IMR-90 (cell line): ENCODE measurements at places on chromosomes 1 and 21.

DNA sequence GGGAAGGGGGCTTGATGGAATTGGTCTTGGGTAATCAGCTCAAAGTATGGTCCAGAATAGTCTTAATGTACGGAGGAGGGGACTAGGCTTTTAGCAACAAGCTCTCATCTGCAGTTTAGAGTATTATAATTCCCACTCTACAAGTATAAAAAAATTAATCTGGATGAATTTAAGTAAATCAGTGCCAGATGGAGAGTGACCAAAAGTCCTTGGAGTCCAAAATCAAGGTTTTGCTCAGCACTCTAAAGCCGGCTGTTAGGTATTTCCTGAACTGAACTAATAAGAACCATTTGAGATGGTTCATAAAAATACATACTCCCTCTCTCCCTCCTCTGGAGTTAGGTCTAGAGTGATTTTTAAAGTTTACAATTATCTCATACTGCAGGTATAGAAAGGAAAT, 23.7 kb downstream of the GLUL start:
- no peak for DNase-seq

- no peak for DNase-seq
These were observed 427.0 kb upstream of the PBX1 start for GRCh38 chr1:164131949-164132348.

- no peak for DNase-seq
These were observed 53.6 kb downstream of the WARS2 start for GRCh38 chr1:119086830-119087229.

- DNase-seq: no peak
These were observed 97.3 kb upstream of the HMCN1 start for GRCh38 chr1:185636848-185637247.

GRCh38 chr1:167429612-167430011, 88.7 kb downstream of the CD247 start:
- DNase-seq: no peak

GRCh38 chr1:110059133-110059863, 11.2 kb downstream of the ALX3 start:
- DNase-seq: peak; percentile 24

- DNase-seq: peak; percentile 33
These were observed 264.7 kb upstream of the C1orf105 start for GRCh38 chr1:172155766-172156165.

DNA sequence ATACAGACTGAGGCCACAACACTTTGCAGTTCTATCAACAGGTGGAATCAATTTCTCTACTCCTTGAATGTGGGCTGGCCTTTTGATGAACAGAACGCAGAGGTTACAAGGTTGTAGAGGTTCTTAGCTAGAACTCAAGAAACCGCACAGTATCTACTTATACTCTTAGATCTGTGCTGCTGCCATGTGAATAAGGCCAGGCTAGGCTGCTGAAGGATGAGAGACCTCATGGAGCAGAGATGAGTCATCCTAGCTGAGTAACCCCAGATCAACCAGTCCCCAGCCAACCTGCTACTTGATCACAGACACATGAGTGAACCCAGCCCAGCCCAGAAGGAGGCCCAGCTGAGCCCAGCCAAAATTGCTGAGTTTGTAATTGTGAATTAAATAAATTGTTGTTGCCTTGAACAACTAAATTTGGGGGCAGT, 35.3 kb upstream of the BCAR3 start:
- DNase-seq: peak; percentile 53

DNA sequence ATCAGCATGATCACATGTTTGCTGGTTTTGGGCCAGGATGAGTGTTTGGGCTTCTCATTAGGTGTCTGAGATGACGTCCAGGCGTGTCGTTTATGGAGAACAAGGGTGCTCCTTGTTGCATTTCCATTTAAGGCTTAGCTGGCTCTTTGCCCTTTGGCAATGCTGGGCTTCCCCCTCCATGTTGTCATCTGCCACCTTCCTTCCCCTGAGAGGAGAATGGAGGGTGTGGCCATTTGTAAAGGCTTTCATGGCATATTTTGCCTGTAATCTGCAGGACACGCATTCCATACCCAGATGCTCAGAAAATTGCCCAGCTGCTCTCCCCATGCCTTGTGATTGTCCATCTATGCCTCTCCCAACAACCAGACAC, 27.7 kb downstream of the PKP1 start:
- DNase-seq: peak; percentile 13

- DNase-seq: no peak
These were observed 18.5 kb downstream of the OPTC start for GRCh38 chr1:203512517-203512847.

DNA sequence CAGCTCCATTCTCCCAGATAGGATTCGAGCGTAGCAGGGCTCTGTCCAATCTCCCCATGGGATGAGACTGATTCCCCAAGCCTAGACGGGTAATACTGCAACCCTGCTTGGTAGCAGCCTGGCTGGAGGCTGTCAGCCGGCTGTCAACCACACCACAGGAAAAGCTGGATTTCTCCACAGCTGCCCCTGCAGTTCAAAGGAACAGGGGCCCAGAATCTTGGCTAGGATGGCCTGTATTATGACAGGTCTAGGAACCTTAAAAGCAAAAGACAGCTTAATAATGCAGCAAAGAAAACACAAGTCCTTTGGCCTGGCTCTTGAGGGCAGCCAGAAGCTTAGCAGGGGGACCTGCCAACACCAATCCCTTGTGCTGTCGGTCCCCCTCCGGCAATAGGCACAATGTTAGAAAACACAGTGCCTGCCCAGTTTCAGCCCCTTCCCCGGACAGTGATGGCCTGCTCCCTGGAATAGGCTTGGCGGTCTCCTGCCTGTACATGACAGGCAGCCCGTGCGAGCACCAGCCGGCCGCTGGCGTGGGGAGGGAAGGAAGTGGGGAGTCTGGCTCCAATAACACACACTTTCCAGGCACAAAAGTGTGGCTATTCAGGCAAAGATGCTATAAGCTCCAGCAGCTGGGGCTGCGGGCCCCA, 90.5 kb downstream of the TRABD2B start:
- DNase-seq: no peak

DNA sequence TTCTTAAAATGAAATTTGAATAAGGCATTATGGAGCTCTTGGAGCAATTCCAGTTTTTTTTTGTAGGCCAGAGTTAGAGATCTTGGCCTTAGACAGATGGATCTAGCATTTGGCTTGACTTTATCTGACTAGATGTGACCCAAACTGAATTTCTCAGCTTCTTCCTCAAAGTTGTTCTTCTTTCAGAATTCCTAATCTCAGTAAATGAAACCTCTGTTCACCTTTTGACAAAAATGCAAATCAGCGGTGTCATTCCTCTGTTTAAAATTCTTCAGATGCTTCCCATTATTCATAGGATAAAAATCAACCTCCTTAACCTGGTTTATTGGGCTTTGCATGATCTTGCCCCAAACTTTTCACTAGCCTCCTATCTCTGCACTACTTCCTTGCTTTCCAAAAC, 177.6 kb downstream of the RASAL2 start:
- DNase-seq: no peak

- no peak for DNase-seq
These were observed 3.8 kb downstream of the LAMC1 start for GRCh38 chr1:183027031-183027430.

- no peak for DNase-seq
These were observed 17.3 kb downstream of the PDPN start for GRCh38 chr1:13600762-13601453.

DNA sequence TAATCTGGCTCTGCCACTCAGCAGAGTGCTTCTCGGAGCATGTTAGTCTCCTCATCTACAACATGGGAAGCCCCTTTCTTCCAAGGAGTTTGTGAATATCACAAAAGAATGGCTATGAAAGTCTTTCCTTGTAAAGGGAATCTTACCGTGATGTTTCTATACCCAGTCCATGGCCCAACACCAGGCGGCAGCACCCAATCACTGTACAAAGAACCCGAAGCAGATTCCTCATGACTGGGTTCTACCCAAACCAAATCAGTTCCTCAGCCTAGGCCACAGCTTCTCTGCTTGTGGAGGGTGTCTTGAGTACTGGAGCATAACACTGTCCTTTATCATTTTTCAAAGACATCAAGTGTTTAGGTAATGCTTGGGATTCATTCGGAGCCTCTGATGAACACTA, 16.6 kb upstream of the SLFNL1 start:
- no peak for DNase-seq

- DNase-seq: no peak
These were observed 26.3 kb upstream of the BCAR3 start for GRCh38 chr1:93707956-93708355.

GRCh38 chr1:246602194-246602593, 35.9 kb downstream of the CNST start:
- peak; percentile 34 for DNase-seq

- no peak for DNase-seq
These were observed 1.5 kb downstream of the TRNP1 start for GRCh38 chr1:26994787-26995517.

- DNase-seq: no peak
These were observed 654.6 kb downstream of the ADGRL2 start for GRCh38 chr1:82455342-82455741.

DNA sequence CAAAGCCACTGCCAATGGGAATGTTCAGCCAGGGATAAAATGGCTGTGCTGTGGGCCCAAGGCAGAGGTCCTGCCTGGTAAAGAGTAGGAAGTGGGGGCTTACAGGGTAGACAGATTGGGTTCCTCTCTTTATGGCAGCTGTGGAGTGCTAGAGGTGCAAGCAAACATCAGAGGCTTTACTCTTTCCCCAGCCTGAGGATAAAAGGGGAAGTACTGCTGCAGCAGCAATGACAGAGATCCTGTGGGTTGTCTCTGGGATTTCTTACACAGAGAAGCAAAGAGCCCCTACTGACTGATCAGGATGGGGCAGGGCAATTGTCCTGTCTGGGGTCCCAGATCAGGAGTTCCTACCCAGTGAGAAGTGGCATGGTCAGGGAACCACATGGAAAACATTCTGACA, 54.2 kb downstream of the DRAM2 start:
- no peak for DNase-seq

- DNase-seq: no peak
These were observed 11.0 kb upstream of the XCL2 start for GRCh38 chr1:168554603-168555483.

DNA sequence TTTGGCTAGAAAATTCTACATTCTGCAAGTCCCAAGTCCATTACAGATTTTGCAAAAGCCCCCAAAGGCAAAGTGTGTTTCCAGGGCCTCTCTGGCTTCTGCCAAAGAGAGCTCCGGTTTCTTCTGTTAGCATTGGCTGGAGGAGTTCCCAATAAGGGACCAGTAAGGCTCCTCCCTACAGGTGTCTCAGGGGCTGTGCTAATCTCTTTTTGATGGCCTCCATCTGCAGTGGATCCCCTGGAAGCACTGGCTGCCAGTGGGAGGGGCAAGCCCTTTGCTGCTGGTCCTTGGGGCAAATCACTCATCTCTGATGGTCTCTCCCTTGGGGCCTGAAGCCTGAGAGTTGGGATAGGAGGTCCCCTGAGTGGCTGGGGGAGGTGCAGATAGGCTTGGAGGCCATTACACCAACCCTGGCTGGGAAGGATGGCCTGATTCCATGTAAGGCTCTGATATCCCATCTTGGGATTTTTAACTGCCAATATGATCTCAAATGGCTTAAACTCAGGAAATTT, 89.1 kb upstream of the USP24 start:
- no peak for DNase-seq

DNA sequence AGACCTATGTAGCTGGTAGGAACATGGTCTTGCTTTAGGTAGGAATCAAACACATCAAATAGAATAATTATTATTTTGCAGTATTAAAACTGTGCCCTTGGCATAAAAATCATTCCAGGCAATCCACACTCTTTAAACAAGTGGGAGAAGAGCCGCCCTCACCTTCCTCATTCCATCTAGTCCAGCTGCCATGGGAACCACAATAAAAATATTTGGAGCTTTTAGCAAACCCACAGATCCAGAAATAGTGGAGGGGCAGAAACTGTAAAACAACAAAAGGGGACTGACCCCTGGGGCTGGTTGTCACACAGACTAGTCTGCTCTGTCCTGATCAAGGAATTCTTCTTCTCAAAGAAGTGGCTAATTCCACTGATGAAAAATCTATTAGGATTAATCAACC, 61.6 kb downstream of the PTPRC start:
- DNase-seq: no peak

- peak; percentile 58 for DNase-seq
These were observed 167.1 kb downstream of the ATP6V1G3 start for GRCh38 chr1:198373376-198373775.

GRCh38 chr1:208254376-208254775, 10.2 kb upstream of the PLXNA2 start:
- no peak for DNase-seq

GRCh38 chr1:46667782-46668760, at the start of gene ATPAF1:
ATPAF1 (minus strand) TSS chr1:46668364; CDS start chr1:46668322, 42 bp downstream.
- DNase-seq: peak; percentile 57

- DNase-seq: no peak
These were observed 27.2 kb downstream of the RCC2 start for GRCh38 chr1:17412093-17412870.

DNA sequence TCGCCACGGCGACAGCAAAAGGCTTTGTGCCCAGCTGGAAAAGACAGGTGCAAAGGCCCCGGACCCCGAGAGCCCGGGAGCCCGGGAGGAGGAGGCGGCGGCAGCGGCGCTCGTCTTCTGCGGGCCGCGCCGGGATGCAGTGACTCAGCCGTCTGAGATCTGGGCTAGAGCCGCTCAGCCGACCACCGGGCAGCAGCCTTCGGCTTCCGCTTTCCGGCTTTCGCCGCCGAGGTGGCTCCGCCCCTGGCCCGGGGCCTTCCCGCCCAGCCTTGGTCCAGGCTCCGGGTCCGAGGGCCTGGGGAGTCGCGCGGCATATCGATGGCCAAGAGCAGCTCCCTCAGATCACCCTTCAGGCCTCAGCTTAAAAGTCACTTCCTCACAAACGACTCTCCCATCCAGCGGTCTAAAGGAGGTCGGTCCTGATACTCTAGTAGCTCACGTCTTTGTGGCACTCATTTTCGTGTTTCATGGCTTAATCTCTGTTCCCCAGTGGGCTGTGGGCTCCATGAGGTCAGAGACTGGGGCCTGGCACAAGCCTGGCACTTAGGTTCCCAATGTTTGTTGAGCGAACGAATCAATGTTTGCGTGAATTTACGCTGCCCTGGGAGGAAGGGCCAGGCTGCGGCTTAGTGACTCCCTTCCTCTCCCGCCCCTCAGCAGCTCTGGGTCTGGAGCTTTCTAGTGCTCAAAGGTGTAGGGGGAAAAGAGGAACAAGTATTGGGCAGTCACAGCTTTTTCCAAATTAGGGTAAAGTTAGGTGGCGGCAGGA, at the start of gene PHTF1:
Gene PHTF1, minus strand, starts transcription at position 154 of the 769 bp plus-strand sequence. CDS start 783 bp downstream, outside the sequence.
- DNase-seq: peak; percentile 81

- no peak for DNase-seq
These were observed 106.4 kb downstream of the ZSCAN20 start for GRCh38 chr1:33578557-33579448.

DNA sequence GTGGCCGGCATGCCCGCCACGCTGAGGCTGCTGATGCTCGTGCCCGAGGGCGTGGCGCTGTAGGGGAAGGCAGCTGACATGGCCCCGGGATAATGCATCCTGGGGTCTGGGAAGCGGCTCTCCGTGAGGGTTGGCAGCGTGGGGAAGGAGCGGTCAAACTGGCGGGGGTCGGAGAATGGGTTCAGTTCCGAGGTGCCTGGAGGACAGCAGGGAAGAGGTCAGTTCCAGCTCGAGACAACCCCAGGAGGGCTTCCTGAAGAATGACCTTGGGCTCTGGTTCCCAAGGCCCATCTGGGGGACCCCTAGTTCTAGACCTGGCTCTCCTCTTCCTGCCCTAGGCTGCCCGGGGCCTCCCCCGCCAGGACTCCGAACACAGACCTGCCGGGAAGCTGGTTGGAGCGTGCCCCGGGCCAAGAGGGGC, 27.6 kb downstream of the RUNX3 start:
- DNase-seq: no peak
